ENCODE measurements at places on chromosomes 1 and 21.

GRCh38 chr1:39003794-39004193 is 12.7 kb downstream of the AKIRIN1 start:
- DNase-seq, result no peak

- DNase-seq, result no peak
Observed at GRCh38 chr1:18469514-18469913, 11.2 kb upstream of the KLHDC7A start.

GRCh38 chr1:159081626-159082025 is 5.1 kb upstream of the AIM2 start:
- DNase-seq, result no peak

- peak; percentile 7 for DNase-seq
Observed at GRCh38 chr1:242523719-242524570, 552 bp downstream of the PLD5 start.

- no peak for DNase-seq
Observed at GRCh38 chr1:28159680-28160079, 16.8 kb downstream of the PTAFR start.

- DNase-seq, result no peak
Observed at GRCh38 chr21:15839601-15840000, 109.8 kb downstream of the USP25 start.

DNA sequence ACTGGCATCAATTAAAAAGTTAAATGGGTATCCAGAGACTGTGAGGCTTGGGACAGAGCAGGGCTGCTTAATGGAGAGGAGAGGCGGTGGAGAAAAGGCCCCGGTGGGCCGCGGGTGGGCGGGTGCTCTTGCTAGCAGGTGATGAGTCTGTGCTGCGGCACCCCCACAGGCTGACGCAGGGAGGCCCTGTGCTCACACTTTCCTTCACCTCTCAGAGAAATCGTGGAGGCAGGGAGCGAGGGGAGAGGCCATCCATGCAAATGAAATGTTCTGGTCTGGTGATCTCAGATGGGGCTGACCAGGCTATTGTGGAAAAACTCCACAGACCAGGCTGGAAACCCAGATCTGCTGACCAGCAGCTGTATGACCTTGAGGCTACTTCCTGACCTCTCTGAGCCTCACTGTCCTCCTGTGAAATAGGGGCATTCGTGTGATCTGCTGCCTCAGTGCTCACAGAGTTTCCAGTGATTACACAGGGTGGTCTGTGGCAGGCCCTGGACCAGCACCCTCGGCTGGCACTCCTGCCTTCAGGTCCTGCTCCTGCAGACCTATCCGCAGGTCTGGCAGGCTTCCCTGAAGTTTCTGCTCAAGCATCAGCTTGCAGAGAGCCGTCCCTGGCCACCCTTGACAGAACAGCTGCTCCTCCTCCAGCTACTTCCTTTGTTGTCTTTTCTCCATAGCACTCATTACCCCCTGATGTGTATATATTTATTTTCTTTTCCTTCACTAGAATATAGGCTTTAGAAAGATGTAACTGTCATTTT is 89.2 kb downstream of the BEND5 start:
- no peak for DNase-seq

DNA sequence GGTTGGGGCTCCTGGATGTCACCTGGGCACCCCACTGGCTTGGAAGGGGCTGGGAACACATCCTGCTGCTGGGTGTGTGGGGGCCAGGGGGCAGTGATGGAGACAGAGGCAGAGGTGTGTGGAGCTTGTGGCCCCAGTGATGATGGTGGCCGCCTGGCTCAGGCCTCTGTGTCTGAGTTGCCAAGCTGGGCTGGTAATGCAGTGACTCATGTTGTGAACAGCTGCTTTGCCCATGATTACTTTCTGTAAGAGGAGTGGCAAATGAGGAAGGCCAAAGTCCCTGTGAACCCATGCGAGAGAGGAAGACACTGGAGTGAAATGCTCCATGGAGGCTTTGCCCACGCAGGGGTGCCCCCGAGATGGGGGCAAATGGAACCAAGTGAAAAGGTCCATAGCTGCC is 86.8 kb downstream of the KCNJ6 start:
- no peak for DNase-seq

DNA sequence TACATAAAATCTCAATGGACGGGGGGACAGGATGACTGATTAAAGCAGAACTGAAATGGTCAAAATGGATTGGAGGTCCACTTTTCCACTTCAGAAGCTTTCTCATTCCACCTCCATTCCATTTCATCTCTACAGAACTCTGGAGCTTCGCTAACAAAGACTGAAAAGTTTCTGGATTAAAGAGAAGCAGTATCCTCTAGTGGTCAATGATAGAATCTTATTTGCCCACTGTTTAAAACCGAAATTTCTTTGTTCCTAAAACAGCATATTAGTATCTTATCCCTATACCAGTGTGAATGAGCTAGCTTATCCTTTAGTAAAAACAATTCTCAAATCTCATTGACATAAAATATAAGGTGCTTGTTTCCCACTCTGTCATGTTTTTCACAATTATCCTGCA is 890.6 kb downstream of the KCNT2 start:
- no peak for DNase-seq

GRCh38 chr1:227934476-227935313 is 13.0 kb downstream of the WNT9A start:
- DNase-seq, result no peak

- DNase-seq, result no peak
Observed at GRCh38 chr1:106480629-106481028, 575.8 kb upstream of the PRMT6 start.

DNA sequence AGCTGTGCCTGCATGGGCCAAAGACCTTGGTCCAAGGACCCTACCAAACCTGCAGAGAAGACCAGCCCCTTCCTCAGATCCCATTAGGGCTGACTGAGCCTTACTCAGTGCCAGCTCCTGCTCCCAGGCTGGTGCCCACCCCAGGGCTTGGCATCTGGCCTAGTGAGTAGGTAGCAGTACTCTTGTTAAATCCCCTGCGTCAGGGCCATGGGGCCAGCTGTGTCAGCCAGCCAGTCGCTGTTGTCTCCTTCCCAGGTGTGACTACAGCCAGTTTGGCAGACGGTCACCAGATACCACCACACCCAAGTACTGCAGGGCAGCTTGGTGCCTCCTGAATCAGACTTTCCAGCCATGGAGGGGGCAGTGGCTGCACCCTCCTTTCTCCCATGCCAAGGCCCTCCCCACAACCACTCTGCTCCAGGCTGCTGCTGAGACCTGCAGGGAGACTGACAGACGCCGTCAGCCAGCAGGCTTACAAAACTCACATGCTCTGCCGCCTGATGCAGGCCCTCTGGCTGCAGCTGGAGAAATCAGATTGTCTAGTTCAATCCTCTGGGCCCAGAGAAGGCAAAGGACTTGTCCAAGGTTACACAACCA is 3.0 kb downstream of the TENT5B start:
- DNase-seq, result no peak

DNA sequence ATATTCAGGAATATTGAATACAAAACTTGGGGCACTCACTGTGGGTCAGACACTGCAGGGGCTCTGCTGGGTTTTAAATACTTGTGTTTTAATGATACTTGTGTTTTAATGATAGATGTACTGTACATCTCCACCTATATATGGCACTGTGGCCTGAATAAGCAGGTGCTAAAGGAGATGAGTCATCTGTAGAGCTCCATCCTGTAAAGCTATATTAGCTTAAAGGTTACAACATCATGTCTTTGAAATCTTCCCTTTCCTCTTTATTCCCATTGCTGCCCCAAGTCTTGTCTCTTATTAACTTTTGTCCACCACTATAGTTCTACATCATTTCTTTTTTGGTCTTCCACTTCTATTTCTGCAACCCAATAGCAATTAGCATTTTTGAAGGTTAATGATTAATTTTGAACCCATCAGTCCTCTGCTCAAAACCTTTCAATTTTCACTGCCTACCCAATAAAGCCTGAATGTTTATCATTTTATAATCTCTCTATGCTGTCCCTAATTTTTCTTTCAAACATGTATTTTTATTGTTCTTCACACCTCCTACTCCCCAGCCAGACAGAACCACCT is 113.3 kb upstream of the PTGFR start:
- DNase-seq, result no peak

DNA sequence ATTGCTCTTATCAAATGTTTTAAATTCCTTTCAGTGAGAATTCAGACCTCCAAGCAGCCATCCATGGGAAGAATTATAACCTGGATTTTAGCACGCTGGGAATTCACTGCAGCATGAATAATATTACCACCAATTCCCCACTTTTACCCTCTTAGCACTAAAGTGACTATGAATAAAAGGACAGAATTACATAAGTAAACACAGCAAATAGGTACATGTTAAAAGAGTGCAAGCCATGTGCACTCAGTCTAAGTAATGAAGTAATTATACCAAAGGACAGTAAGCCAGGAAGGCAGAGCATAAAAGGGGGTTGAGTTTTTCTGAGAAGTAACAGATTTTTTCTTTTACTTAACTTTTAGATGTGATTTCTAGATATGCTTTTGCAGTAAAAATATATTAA is 176.3 kb downstream of the DENND1B start:
- DNase-seq, result no peak

DNA sequence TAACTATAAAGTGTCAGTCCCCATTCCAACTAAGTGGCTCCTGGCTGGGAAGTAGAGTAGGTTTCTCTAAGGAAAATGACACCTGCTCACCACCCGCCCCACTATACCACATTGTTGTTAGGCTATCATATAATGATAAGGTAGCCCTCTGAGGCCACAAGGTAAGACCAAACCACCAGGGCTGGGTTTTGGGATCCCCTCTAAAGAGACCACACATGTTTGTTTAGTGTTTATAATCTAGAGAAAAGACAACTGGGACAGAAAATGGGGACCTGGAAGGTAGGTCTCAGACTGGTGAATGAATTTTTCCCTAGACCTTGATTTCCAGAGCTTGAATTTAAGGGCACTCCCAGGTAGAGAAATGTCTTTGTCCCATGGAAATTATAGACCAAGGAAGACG is 15.2 kb downstream of the AKIRIN1 start:
- DNase-seq, result no peak

- peak; percentile 57 for DNase-seq
Observed at GRCh38 chr1:154386643-154387352, 18.3 kb upstream of the IL6R start.

DNA sequence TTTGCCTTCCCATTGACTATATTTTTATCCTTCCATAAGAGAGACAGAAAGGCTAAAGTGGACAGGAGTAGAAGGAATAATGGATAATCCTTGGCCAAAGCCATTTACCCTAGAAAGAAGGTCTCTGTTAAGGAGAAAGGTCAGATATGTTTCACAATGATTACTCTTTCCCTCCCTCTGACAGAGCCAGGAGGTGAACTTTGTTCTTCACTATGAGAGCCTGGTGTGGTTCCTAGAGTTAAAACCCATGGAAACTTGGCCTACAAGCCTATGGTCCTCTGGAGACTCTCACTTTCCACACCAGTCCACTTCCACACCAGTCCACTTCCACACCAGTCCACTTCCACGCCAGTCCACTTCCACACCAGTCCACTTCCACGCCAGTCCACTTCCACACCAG is 479.9 kb upstream of the ZP4 start:
- no peak for DNase-seq

- no peak for DNase-seq
Observed at GRCh38 chr1:152964536-152964935, 5.9 kb upstream of the SPRR4 start.

GRCh38 chr1:117250061-117250606 is 39.4 kb upstream of the VTCN1 start:
- DNase-seq, result no peak

DNA sequence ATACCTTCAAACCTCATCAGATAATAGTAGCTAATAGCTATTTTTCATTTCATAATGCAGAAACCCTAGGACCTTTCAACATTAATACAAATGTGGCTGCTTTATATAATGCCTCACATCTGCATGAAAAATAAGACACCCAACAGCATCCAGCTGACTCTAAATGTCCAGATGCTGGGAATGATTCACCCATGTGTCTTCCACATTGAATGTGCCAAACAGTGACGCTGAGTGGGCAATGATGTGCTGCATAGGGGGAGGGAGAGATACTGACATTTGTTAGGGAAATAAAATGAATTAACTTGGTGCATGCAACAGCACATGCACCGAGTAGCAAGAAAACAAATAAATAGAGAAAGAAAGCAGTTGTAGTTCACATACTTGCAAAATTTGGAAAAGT is 199.3 kb downstream of the DSCAM start:
- no peak for DNase-seq

DNA sequence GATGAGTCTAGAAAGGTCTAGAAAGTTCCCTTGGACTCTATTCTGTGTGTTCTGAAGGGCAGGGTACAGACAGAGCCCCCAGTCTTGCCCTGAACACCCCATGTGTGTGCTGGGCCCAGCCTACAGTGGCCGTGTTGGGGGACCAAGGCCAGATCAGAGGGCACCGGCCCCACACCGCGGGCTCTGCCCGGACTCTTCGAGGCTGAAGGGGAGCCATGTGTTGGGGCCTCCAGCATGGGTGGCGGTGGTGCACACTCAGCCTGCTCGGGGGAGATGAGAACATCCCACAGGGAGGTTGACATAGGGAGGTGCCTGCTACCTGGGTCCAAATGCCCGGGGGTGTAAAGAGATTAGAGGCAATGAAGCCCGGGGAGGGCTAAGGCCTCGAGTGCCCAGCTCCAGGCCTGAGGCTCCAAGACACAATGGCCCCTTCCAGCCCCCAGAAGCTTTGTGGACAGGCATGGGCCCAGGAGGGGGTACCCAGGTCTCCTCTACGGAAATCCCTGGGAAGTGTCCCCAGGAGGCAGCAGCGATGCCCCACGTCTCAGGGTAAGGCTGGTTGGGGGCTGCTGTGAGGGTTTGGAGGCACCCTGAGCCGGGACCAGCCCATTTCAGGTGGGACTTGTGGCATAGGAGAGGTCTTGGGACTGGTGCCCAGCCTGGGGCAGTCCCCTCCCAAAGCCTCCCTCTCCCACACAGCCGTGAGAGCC is 12.1 kb downstream of the ARHGEF16 start:
- no peak for DNase-seq

GRCh38 chr1:204435381-204435831 is 23.8 kb upstream of the PPP1R15B start:
- no peak for DNase-seq

DNA sequence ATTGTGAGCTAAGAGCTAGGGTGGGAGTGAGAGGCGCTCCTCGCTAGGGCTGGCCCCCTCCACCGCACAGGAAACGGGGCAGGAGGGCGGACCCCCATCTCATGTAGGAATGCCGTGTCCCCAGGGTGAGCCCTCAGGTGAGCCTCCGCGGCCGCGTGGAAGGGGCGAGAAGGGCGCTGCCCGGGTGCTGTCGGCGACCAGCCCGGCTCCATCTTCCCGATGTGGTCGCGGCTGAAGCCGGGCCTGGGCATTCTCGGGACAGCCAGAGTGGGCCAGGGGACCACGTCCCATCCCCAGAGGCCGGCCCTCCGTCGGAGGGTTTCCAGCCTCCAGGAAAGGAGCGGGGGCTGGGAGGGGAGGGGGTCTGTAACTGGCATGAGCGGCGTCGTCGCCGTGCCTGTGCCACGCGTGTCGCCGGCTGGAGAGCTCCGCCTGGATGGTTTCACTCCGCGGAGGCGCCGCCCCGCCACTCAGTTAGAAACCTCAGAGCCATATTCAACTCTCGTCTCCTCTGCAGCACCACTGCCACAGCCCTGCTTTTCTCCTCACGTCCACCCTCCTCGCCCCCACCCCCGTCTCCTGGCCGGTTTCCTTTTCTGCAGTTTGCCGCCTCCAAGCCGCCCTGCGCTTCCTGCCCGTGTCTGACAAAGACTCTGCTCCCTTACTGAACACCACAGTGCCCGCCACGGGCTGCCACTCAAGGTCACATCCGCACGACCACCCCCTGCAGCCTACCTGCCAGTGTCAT is at the start of gene TMEM269:
TSS of gene TMEM269 (plus strand) at position 46 of the 748 bp plus-strand sequence. CDS start 4,903 bp downstream, outside the sequence.
- DNase-seq, result no peak

GRCh38 chr1:63924600-63924999 is 150.8 kb downstream of the ROR1 start:
- DNase-seq, result no peak
